ENCODE measurements at places on chromosomes 5 and 9.

DNA sequence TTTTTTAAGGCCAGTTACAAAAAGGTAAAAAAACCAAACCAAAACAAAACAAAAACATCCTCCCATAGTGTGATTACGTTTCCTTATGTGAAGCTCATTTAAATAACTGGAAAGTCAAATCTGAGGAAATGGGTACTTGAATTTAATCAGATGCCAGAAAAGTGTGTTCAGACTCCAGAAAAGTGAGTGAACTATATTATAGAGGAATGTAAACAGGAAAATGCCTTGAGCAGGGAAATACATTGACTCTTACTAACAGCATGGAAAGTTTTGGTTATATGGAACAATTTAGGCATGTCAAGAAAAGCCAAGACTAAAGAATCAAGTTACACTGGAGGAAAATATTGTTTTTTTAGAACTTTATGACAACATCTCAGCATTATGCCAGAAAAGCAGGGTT, 37.8 kb upstream of the RNF20 start:
- no peak for DNase-seq

DNA sequence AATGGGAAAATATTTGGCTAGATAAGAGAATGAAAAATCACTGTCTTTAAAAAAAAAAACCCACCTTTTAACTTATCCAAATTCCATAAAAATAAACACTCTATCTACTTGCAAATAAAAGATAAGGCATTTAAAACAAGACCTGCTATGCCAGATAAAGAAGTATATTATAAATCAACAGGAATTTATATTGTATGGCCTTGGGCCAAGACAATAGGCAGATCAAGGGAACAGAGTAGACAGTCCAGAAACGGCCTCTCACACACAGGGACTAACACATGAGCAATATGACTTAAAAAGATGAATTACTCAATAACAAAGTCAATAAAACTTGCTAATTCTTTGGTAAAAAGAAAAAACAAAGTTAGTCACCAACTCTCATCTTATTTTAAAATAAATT, 34.7 kb upstream of the ICE1 start:
- DNase-seq, result no peak

GRCh38 chr9:122229485-122229837, 704 bp upstream of the LHX6 start:
- no peak for DNase-seq

- DNase-seq, result no peak
Measured at GRCh38 chr9:119159386-119159785, 209.8 kb downstream of the BRINP1 start.

DNA sequence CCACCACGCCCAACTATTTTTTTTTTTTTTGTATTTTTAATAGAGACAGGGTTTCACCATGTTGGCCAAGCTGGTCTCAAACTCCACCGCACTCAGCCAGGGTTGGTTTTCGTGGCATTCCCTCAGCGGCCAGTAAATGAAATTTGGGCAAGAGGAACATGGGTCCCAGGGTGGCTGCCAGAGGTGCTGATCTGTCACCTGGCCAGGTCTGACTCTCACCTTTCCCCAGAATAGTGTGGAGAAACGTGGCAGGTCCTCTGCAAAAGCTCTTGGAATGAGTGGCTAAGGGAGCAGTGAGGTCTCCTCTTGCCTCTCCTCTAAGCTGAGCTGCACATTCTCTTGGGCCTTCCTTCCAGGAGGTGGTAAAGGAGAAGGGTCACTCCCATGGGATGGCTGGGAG, 170.1 kb downstream of the IRX2 start:
- DNase-seq, result no peak

DNA sequence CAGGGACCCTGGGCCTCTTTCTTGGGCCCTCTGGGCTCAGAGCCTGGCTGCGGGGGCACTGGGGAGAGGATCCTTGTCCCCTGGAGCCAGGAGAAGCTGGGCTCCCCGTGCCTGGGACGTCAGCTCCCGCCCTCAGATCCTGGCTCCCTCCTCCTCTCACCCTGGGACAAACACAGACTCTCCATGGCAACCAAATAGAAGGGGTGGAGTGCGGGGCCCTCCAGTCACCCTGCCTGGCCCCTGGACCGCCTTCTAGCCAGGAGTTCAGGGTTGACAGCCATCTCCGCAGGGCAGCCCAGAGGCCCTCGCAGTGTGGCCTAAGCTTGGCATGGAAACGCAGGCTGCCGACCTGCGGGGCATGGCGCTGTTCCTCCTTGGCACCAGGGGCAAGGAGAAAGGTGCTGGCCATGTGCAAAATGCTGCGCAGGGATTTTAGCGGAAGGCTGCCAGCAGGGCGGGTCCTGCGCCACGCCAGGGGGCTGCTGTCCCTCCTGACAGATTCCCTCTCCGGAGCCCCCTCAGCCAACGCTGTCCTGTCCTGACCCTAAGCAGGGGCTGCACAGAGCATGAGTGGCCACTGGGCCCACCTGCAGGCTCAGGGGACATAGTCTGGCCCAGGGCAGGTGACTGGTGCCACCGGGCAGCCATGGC, 1.0 kb downstream of the ZDHHC11 start:
- DNase-seq, result no peak

GRCh38 chr5:177171961-177172360, 38.4 kb downstream of the NSD1 start:
- no peak for DNase-seq

DNA sequence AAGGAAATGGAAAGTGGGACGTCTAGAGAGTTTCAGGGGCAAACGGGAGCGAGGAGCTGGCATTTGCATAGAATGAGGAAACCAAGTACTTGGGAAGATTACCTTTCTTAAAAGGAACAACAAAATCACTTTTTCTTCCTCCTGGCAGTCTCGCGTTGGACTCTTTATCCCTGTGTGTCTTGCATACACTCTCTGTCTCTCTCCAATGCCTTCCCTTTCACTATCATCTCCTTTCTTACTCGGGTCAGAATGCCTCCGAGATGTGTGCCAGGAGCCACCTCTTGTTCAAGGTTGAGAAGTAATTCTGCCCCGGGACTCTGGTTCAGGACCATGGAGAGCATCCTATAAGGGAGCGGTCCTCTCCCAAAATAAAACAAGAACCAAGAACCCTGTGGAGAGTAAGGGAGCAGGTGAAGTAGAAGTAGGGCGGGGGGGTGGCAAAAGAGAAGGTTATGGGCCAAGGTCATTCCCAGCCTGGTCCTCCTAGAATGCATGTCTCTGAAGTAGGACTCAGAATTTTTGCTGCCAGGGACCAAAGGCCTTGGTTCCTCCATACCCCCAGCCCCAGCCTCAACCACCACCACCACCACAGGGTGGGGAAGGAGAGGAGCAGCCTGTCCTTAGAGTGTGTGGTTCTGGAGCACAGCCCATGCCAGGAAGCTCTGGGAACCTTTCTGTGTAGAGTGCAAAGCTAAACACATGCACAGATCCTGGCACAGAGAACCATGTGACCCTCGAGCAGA, 72.1 kb upstream of the ARAP3 start:
- peak; percentile 10 for DNase-seq

DNA sequence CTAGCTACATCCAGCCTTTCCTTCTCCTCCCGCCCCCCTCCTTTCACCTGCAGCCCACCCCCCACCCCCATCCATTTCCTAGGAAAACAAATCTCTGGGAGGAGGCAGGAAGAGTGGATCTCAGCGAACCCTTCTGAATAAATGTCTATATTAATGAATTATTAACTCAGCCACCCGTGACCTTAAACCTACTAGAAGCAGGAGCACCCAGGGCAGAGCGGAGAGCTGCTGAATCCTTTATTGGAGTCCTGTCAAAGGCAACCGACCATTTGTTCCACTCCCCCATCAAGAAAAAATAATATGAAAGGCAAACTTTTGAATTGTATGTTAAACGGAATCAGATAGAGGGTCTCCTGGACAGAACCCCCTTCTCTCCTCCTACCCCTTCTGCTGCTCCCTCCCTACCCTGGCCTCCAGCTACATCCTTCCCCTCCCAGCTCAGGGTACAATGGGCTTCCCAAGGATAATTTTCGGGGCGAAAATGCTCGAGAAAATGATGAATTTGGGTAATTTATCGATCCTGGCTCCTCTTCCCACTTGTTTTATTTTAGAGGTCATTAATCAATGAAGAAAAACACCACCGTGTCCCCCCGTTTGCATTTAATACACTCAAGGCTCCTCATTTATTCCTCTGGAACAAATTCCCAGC, 3.3 kb upstream of the PRDM6 start:
- no peak for DNase-seq

Measured in activated naive CD8-positive, alpha-beta T cell treated with anti-CD3 and anti-CD28 coated beads, Interleukin-2, amount 50 U/mL, for 24 hours (primary cell).